ENCODE measurements at places on chromosomes 12 and 14. TPM values are rescaled to one million over a fixed set of nuclear protein-coding genes. Genes with fewer than 3 reads are reported as not detected.
A peak's percentile ranks its signal among the peaks of the same experiment; 100 is the strongest.

The FGF6 gene
- not detected for total RNA-seq

The INHBE gene
- not detected for total RNA-seq

The KRT79 gene
- total RNA-seq, result 0.32 TPM

- ATAC-seq, result no peak
These were observed 108.9 kb downstream of the SSPN start for GRCh38 chr12:26304273-26304672.

The DDN gene
- 0.28 TPM for total RNA-seq

The TMTC3 gene
- 26.7 TPM for total RNA-seq

The SRRM4 gene
- not detected for total RNA-seq

The RERG gene
- total RNA-seq, result 1.9 TPM

DNA sequence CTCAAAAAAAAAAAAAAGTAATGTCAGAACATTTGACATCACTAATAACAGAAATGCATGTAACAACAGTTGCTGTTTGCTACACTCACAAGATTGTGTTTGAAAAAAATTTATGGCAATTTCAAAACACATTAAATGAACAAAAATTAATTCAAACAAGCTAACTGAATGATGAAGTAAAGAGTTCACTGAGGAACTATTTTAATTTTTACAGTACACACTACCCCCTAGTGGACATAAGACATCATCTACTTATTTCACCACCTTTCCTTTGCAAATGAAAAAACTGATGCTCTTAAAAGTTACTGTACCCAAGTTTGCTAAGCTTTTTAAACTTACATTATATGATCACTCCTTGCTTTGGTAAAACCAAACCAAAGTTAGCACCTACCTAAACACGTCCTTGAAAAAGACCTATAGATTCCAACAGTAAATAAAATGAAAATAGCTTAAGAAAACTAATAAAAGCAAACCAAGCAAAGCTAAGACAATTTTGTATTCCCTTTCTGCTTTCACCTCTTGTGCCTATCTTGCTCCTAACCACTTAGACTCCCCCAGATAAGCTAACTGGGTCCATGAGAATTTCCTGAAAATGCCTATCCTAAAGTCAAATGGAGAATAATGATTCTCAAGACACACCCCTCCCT lies 22.2 kb downstream of the UBE2N start:
- ATAC-seq, result peak; percentile 80

DNA sequence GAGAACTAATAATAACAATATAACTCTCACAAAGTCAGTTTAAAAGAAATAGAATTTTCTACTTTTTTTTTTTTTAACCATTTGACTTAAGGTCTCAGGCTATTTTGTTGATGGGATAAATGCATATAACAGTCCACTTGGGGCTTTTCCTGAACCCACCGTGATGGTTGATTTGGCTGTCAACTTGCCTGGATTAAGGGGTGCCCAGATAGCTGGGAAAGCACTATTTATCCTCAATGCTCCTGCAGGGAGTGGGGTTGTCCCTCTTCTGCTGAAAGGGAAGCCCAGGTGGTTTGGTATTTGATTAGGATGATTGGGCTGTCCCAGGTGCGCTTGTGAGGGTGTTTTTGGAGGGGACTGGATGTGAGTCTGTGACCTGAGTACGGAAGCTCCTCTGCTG lies 114.9 kb downstream of the AACS start:
- ATAC-seq, result no peak

The TPPP2 gene
- total RNA-seq, result not detected

Measured in esophagus mucosa (tissue), 1 donor.